ENCODE measurements at places on chromosomes 4 and X.
A peak's percentile ranks its signal among the peaks of the same experiment; 100 is the strongest.

GRCh38 chrX:143378851-143379250 lies 138.4 kb downstream of the SPANXN3 start:
- DNase-seq, result no peak

- no peak for DNase-seq
Observed at GRCh38 chr4:118076958-118077766, 42.9 kb downstream of the NDST3 start.

DNA sequence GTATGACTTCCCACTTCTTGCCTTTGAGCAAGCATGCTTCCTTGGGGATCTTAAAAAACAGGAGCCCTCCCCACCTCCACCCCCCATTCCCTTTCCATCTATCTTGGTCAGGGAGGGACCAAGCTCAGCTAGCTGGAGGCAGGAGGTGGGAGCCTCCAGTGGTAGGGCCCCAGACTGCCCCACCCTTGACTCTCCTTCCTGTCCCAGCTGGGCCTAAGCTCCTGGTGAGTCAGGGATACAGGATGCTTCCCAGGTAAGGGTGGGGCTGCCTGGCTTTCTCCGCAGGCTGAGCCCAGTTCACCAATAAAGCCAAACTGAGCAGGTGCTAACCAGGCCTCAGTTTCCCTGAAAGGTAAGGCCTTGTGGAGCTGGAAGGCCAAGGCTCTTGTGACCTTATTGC lies 15.2 kb downstream of the EFNB1 start:
- no peak for DNase-seq

DNA sequence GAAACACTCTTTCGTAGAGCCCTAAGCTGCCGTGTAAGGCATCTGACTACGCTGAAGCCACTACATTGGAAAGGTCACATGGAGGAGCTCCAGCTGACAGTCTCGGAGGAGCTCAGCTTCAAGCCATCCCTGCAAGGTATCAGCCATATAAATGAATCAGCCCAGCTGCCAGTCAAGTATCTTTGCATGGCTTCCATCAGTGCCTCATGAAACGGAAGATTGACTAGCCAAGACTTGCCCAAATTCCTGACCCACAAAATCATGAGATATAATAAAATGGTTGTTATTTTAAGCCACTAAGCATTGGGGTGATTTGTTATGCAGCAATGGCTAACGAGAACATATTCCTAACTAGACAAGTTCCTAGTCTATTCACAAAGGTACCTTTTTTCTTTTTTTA lies 104.1 kb upstream of the SCOC start:
- no peak for DNase-seq

- DNase-seq, result no peak
Observed at GRCh38 chr4:71074452-71075299, 81.2 kb downstream of the DCK start.

DNA sequence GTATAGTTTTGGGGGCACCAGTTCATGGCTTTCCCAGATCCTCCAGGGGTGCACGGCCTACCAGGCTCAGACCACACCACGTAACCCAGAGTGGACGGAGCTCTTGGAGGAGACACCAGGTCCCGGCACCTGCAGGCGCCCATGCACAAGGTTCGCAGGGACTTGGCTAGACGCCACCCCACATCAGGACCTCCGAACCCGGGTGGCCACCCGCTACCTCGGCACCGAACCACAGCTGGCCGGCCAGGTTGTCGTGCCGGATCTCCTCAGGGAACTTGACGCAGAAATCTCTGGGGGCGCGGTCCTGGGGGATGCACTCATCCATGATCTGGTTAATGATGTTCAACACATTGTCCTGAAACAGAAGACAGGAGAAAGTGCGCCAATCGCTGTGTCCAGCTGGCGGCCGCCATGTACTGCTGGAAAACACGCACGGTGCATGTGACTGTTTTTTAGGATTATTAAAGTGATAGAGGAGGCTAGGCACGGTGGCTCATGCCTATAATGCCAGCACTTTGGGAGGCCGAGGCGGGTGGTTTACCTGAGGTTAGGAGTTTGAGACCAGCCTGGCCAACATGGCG lies 77.1 kb downstream of the ZFYVE28 start:
- no peak for DNase-seq

- no peak for DNase-seq
Observed at GRCh38 chr4:37393321-37393720, 148.8 kb downstream of the NWD2 start.

DNA sequence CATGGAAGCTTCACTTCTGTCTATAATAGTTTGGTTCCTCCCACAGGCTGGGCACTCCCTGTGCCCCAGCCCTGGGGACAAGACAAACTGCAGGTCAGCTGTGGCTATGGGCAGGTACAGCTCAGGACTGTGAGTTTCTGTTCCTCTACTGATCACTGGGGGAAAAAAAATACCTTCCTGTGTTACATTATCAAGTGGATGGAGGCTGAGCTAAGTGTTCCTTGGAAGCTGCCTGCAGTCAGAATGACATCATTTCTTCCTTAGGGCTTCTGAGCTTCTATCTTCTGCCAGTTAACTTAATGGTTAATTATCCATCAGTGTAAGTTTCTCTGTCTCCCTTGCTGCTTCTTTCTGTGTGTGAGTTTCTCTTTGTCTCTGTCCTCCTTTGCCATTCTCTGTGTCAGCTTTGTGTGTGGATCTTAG lies 4.6 kb downstream of the RAB33A start:
- no peak for DNase-seq

- DNase-seq, result no peak
Observed at GRCh38 chrX:38192007-38192810, 28.5 kb downstream of the SRPX start.

- no peak for DNase-seq
Observed at GRCh38 chr4:79650794-79651431, 242.9 kb upstream of the GK2 start.

- no peak for DNase-seq
Observed at GRCh38 chrX:71637848-71638247, 19.5 kb upstream of the CXCR3 start.

DNA sequence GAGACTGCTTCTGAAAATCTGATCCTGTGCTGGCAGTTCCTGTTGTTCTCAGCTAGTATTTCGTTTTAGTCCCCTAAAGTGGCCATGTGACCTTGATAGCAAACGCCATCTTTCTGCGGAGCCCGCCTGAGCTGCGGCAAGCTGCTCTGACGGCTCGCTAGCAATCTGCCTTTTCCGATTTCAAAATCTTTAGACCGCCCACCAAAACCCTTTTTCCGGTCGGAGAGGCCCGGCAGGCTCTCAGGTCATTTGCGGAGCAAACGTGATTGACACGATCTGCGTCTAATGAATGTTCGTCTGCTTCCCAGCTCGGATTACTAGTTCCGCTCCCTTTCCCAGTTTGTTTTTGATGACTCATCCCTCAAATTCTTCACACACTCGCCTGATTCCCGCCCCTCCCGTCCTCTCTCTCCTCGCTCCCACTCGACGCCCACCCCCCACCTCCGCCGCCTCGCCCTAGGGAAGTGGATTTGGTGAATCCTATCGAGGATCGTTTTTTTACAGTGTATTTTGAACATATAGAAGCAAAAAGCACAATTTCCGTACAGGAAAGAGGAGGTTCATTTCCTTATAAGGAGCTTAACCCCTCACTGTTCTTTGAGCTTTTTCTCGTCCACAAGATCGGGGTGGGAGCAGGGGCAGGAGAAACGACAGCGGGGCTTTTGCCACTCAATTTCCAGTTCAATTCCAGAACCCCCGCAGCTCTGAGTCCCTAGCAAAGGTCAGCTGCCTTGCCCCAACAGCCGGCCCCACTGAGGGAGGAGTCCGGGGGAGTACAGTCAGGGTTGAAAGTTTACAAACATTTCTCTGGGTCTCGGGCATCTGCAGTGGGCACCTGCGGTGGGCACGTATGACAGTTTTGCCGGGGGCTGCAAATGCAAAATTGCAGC lies 37.5 kb downstream of the NLGN3 start:
- DNase-seq, result peak; percentile 70

- no peak for DNase-seq
Observed at GRCh38 chrX:108165383-108166111, 74.0 kb downstream of the ATG4A start.

DNA sequence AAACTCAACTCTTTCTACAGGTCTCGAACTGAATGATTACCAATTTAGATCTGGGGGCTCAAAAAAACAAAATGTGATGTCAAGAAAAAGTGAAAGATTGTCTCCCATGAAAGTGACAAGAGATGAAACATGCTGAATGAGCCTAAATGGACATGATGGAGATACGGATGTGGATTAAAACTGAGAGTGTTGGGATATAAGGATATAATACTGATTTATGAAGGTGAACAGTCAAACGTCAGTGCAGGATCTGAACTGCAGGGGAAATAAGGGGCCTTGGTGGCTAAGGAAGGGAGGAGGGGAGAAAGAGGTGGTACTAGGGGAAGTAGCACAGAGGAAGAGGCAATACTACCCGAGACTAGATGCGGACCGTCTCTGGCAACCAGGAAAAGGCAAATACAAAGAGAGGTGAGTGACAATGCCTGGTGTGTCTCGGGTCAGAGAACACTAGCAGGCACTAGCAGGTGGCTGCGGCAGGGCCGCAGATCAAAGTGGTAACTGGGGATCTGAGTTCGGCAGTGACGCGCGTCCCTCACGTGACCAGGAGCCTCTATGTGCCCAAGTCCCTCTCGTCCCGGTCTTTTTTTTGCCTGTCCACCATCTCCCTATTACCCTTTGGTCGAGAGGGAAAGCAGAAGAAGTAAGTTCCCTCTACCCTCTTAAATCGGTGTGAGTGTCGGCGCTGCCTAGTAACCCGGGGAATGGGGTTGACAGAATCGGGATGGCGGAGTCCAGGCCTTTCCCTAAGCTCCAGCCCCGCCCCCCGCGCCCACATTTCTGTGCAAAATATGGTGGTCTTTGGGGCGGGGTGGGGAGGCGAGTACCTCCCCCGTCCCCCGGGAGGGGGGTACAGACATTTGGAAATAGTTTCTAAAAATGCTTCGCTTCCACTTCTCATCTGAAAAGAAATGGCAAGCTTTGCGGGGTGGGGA lies at the start of gene TCEAL1:
Gene TCEAL1 (plus strand): TSS at position 590 of the 932 bp plus-strand sequence. CDS start 942 bp downstream, outside the sequence.
- peak; percentile 15 for DNase-seq

- no peak for DNase-seq
Observed at GRCh38 chr4:111649308-111649707, 495.9 kb upstream of the FAM241A start.

DNA sequence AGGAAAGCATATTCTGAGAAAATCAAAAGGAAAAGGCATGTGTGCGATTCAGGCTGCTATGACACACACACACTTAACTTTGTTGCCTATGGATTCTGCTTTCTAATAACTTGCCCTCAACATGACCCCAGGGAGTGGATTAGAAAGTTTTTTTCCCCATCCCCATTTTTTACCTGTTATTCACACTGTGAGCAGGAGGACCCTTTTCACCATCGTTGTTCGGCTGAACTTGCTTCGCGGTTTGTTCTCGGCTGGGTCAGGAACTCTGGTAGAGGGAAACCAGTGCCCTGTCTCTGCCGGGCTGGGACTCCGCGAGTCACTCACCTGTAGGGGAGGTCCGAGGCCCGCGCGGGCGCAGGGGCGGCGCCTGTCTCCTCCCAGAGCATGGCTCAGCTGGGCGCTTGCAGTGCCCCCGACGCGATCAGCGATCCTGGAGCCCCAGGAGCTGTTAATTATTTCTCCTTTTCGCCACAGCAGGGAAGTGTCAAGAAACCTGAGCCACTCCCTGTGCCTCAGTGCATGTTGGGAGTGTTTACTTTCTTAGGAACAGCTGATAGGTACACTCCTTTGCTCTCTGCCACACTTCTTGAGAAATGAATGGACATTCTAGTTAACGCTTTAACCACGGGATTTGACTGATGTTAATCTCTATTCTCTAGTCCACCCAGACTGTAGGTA lies at the start of gene RASSF6:
Gene RASSF6 (minus strand): TSS at position 322 of the 678 bp plus-strand sequence. CDS start 8,641 bp downstream, outside the sequence.
- peak; percentile 4 for DNase-seq

DNA sequence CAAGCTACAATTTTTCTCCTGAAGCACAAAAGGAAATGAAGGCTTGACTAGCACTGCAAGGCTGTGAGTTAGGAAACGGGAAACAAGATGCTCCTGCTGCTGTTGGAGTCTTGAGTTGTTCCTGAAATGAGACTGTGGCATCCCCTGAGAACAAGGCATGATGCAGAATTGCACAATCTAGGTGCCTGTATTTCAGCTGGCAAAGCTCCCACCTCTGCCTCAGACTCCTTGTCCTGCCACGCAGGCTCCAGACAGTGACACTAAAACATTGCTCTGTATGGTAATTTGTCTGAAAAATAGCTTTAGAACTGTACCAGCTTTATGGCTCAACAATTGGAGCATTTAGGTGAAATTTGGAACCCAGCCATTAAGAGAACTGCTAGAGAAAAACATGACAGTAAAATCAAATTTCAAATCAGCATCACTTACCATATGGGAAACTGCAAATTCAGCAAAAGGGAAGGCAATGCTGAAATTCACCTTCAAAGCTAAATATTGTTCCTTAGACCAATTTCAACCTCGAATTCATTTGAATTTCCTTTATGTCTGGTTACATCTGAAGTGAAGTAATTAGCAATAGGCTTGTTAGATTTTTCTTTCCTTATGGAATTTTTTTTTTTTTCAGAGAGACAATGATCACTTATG lies 103.4 kb downstream of the MFAP3L start:
- no peak for DNase-seq

- DNase-seq, result no peak
Observed at GRCh38 chr4:110660755-110661154, 37.9 kb upstream of the PITX2 start.

All from activated CD4-positive, alpha-beta T cell treated with anti-CD3 and anti-CD28 coated beads, Interleukin-2, amount 50 U/mL, for 1 hour (primary cell).